ENCODE measurements at places on chromosomes 4 and X.

DNA sequence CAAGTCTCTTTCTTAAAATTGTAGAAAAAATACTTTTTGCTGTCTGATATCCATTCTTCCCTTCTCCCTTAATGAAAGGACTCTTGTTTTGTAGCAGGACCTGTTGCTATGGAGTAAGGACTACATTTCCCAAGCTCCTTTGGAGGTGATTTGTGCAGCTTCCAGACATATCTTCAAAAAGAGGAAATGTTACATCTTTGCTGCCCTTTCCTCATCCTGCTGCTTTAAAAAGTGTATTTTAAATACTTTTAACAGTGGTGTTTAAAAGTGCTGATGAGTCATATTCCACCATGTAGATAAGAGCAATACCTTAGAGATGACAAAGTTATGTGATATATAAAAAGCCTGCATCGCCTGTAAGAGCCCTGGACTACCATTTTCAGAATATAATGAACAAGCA lies 98.7 kb downstream of the CFAP299 start:
- DNase-seq = no peak

DNA sequence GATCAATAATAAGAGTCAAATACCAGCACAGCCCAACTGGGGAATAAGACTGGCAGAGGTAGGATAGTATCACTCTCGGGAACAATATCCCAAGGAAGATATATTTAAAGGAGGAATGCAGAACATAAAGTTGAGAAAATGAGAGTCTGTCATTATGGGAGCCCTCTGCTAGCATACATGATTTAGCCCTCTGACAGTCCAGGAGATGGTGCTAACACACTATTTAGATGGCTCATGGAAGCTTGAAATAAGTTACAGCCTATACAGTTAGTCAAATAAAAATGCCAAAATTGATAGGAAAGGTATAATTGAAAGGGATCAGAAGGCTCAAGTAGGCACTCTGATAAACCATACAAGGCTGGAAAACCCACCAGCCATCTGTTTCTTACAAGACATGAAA lies 201.0 kb upstream of the NEIL3 start:
- no peak for DNase-seq

DNA sequence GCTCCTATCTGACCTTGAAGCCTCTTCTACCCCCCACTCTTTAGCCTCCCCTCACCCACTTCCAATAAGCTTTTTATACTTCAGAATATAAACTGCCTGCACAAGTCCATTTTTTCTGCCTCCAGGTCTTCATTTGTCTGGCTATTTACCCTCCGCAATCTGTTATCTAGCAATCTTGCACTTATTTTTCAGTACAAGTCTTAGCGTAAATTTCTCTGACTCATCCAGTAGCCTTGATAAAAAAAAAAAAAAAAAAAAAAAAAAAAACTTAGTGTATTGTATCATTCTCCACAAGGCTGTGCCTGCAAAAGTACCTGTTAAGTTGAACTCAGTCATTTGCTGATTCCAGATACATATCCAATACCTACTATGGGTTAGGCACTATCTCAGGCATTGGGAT lies 219.5 kb upstream of the DKK2 start:
- DNase-seq = no peak

DNA sequence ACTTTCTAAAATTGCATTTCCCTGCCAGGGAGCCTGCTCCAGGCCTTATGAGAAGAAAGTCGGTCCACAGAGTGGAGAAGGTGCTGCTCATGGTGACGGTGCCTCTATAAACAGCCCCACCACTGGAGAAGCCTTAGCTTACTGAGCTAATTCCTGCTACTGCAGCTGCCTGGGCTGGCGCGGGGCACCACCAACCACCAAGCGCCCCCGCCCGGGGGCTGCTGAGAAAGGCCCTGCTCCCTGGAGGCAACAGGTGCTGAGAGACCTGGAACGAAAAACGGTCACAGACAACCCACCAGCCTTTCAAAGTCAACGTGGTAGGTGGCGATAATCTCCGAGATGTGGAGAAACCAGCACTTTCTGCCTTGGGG lies 2.9 kb downstream of the HCFC1 start:
- DNase-seq = no peak

DNA sequence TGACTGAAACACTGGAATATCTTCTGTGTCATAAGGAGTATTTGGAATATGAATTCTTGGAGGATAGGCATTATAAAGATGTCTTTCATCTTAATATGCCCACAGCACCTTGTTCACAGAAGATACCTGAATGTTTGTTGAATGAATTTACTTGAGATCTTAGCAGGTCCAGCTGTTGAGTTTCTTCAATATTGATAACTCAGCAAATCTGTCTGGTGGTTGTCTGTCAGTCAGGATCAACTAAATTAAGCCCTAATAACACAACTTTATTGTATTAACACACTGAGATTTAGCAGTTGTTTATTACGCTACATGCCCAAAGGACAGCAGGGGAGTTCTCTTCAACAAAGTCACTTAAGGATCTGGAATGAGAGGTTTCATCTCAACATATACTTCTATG lies 106.5 kb downstream of the CNOT6L start:
- DNase-seq = no peak

GRCh38 chr4:75848891-75849290 lies 53.4 kb downstream of the PPEF2 start:
- no peak for DNase-seq

DNA sequence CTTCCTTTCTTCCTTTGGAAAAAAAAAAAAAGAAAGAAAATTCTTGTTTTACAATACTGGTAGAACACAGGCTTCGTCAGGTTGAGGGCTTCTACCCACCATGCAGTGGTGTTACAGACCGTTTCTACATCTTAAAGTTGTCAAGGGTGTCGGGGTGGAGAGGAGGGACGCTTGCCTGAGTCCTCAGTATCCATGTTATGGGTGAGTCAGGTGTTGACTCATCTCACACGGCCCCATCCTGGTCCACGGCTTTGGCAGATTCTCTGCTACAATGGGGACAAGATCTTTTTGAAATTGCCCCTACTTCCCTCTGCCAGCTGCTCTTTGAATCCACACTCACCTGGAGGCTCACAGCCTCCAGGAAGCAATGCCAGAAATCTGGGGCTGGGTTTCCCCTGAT lies 310.3 kb upstream of the ZFP42 start:
- DNase-seq = no peak

GRCh38 chr4:1666391-1666790 lies 17.7 kb downstream of the FAM53A start:
- no peak for DNase-seq

DNA sequence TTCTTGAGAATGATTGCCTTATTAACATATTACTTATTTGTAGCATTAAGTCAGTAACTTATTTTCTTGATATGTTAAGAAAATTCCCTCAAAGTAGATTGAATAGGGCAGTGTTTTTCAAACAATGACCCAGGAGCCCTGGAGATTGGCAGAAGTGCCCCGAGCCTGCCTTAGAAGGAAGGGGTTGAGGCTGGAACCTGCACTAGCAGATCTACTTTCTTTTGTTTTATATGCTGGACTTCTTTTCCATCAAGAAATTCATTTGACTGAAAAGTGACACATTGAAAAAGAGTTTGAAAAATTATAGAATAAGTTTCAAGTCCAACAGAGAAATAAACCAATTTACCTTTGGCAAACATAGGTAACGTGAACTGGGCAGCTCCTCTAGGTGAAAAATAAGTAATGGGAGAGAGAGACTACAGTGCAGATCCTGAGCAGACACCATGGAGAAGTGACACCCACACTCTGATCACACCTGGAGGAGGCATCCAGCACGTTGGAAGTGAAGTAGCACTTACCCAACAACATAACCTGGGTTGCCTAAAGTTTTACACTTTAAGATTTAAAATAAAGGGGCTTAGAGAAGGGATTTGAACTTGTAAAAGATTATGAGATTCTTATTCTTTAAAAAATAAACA lies 18.6 kb downstream of the ARSJ start:
- DNase-seq = no peak

DNA sequence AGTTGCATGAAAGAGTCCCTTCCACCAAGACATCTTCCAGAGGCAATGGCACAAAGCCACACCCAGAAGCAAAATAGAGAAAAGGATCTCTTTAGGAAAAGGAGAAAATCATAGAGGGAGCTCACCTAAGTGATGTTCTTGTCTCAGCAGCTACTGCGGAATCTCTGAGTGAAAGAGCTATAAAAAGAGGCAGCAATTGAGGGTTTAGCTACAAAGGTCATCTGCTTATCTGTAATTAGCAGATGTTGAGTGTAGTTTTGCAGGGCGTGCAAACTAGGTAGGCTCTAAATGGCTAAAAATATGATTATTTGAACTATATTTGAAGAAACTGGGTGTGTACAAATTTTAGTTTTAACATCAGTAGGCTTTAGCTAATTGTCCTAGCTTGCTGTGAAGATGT lies 276.0 kb downstream of the HS3ST1 start:
- no peak for DNase-seq

All from T-helper 17 cell (primary cell).